Caudate nucleus (tissue), 63 donors: ENCODE measurements at places on chromosomes 6 and 20.

DNA sequence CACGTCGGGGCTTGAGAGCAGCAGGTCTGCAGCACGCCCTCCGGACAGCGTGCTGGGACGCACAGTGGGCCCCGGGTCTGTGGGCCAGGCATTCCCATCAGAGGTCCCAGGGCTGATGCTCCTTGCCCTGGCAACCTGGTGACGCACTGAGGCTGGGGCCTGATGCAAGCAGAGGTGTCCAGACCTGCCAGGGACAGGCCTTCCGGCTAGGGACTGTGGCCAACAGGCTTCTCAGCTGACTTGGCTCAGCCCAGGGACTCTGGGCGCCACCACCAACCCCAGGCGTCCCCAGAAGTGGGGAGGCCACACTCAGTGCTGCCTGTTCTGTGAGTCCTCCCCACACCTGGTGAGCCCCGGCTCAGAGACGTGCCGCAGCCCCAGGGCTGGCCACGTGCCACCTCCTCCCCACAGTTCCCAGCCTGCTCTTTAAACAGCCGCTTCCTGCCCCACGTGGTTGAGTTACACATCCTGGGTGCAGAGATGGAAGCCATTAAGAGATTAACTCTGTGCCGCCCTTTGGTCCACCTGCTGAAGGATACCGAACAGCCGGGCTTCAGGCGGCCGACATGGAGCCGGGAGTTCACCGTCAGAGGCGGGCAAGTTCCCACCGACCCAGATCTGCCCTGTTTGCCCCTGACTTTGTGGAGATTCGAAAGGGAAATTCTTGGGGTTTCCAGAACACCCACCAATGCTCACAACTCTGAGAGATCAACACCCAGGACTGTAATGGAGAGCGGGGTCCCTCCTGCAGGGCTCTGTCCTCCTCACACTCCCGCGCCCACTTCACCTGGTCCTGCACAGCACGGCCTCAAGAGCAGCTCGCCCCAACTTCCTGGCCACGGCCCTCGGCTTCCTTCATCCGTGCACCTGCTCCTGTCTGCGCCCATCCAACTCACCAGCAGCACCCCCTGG is 37.6 kb upstream of the ZBP1 start:
- DNase-seq = no peak

DNA sequence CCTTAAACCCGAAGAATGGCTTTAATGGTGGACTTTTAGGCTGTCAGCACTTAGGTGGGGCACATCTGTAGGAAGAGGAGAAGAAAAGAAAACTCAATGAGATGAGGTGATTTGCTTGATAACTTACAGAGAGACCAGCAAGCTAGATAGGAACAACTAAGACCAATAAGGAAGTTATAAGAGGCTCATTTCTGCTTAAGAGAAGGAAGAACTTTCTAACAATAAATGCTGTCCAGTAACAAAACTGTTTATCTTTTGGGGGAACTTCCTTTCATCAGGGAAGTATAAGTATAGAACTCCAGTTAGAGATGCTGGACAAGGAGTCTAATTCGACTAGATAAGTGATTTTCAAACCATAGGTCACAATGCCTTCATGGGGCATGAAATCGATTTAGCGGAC is 107.2 kb upstream of the SIRPA start:
- no peak for DNase-seq

DNA sequence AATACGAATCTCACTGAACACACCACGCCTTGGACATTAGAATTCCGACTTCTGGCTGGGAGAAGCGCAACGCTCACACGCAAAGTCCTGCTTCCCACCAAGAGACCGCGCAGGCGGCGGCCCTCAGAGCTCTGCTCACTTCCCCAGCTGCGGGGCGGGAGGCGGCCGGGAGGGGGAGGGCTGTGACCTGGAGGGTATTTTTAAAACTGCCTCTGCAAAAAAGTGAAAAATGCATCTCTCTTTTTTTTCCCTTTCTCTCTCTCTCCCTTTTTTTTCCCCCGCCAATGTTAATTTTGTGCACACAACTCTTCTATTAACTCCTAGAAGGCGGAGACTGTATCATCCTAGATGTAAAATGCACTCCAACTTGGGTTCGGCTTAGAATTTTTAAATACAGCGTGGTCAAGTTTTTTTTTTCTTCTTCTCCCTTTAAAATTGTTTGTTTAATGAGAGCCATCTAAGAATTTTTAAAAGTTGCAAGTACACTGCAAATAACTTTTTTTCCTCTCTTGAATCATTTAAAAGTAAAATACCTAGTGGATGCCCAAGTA is 66.4 kb downstream of the STX11 start:
- peak; percentile 74 for DNase-seq

GRCh38 chr6:148530394-148530953 is 187.8 kb downstream of the SASH1 start:
- DNase-seq = no peak

DNA sequence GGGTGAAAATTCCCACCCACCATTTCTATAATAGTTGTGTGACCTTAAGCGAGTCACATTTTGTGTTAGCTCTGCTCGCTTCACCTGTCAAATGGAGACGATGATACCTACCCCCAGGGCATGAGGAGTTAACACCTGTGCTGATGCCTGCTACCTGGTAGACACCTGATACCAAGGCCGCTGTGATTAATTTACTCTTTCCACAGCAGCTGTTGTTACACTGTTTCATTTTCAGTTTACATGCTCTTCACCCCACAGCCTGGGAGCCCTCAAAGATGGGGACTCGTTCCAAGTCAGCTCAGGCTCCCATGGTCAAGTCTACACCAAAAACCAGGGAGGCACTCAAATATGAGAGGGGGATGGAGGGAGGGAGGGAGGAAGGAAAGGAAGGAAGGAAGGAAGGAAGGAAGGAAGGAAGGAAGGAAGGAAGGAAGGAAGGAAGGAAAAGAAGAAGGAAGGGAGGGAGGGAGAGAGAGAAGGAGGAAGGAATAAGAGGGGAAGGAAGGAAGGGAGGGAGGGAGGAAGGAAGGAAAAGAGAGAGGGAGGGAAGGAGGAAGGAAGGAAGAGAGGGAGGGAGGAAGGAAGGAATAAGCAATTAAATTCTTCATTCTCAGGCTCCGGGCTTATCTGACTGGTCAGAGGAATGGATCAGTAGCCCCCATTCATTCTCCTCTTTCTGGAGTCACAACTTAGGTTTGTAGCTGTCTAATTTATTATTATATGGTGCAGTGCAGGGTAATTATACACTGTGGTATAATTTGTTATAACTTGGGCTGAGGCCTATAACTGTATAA is 40.9 kb downstream of the PDYN start:
- no peak for DNase-seq

DNA sequence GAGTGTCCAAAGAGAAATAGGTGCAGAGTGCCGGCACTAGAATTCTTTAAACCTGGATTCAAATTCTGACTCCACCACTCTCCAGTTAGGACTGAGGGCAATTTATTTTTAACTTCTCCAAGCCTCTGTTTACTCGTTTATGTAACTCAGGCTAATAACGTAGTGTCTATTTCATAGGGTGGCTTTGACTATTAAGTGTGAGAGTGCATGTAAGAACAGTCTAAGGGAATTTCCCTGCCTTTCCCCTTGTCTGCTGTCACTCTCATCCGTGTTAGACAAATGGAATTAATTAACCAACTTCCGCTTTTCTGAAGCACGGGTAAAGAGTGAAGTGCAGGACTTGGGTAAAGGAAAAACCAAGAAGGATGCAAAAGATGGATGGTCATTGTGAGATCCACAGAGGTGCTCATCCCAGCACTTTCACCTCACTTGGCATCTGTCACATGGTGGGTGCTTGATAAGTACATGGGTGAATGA is 4.1 kb upstream of the ZKSCAN8 start:
- no peak for DNase-seq

DNA sequence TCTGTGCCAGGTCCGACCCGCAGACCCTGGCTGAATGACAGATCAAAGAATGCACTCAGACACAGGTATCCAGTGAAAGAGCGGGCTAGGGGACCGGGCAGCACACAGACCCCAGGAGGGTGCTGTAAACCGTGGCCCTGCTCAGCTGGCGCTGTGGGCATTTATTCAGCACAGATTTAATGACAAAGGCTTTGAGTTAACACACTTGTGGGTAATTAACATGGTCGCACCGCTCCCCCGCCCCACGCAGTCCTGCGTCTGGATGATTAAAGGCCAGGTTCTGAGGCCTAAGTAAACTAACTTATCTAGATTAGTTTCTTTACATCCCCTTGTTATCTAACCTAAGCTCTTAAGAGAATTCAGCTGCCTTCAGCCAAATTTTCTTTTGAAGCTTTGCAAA is 3.5 kb downstream of the MAK start:
- DNase-seq = no peak
